ENCODE measurements at places on chromosomes 3 and 15.
A peak's percentile ranks its signal among the peaks of the same experiment; 100 is the strongest.

DNA sequence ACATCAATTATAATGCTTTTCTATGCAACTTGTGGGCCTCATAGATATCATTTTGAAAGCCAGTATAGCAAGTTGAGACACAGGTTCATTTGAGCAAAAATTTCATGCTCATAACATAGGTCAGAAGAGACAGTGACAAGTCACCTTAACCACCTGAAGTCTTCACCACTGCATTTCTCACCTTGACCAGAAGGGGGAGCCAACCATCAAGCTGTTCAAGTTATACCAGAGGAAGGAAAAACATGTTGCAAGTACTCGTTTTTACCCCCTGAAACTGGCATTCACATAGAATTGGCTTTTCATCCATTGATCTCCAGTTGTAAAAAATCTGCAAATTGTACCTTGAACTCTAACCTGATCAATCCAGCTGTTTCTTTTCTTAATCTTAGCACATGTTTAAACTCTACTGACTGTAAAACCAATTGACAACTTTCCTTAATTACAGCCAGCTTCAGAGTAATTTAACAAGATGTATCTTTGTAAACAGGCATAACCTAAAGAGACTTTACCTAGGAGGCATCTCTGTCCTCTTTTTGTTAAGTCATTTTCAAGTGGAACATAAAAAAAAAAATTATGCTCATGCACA lies 1.4 kb downstream of the LMOD3 start:
- DNase-seq = no peak

GRCh38 chr15:86591994-86592735 lies 512.5 kb downstream of the AGBL1 start:
- DNase-seq = peak; percentile 73

GRCh38 chr3:78613421-78613879 lies 1154.3 kb downstream of the ROBO1 start:
- DNase-seq = no peak

DNA sequence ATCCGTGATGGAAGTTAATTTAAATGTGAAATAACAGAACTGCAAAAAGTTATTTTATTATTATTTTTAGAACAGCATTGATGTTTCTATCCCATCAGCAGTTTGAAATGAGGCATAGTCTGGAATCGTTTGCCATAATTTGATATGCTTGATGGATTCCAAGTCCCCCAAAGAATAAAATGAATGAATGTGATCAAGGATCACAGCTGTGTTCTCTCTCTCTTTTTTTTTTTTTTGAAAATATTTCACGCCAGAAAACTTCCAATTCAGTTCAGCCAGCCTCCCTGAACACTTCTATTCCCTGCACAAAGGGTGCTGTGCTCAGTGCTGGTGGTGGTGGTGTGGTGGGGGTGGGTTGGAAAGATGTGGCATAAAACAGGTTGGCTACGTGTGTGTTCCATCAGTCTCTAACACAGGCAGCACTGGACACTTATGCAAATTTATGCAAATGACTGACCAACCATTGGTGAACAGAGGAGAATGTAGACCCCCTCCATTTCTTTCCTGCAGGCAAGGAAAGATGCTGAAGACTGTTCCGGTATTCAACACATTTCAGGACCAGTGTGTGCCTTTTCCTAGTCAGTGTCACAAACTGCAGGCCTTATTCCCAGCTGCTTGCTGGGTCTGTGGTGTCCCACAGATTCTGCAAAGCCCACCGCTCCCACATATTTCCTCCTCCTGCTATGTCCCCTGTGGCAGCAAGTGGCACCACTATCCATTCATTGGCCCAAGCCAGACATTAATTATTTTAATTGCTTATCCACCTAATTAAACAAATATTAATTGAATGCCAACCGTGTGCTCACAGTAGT lies 10.6 kb downstream of the ARNT2 start:
- no peak for DNase-seq

GRCh38 chr15:65192016-65192415 lies 6.9 kb upstream of the CLPX start:
- no peak for DNase-seq

- DNase-seq = no peak
Observed at GRCh38 chr3:192275741-192276355, 451.5 kb downstream of the FGF12 start.

DNA sequence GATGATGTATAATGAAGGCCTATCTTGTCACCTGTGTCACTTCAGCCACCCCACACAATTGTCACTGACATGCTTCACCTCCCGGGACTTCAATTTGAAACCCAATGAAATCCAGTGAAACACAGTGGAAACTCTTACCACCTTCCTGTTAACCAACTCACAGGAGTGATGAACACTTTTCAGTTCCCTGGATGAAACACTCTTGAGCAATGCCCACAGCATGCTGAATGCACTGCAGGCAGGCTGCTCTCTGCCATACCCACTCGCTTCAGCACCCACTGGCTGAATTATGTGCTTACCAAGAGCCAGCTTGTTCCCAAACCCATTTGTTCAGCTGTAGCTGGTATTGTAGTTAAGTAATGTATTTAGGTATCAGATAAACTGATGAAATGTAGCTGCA lies 47.0 kb downstream of the MAP2K1 start:
- DNase-seq = no peak

- DNase-seq = no peak
Observed at GRCh38 chr3:30098653-30099455, 507.5 kb upstream of the TGFBR2 start.

DNA sequence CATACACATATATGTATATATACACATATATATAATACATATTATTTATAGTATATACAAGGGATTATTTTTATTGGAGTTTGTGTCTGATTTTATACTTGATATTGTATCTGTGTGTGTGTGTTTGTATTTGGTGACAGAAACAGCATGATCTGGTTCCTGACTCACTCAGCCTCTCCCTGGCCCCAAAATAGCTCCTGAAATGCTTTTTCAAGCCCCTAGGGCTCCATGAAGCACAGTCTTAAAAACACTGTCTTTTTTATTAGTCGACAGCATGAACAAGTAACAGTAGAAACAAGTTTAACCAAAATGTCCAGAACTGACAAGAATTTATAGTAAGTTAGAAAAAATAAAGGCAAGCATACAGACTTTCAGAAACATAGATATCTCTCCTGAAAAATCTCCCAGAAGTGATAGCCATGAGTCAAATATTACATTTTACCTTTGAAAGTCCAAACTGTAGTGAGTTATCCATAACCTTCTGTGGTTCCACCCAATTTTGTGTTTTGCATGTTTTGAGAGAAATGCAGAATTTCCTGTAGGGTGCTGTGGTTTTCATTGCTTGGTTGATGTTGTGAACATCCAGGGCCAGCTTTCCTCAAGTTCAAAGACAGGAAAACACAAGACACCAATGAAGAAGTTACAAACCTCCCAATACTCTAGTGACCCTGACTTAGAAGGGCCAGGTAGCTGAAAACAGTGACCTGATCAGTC lies 98.5 kb upstream of the CCDC80 start:
- DNase-seq = no peak

DNA sequence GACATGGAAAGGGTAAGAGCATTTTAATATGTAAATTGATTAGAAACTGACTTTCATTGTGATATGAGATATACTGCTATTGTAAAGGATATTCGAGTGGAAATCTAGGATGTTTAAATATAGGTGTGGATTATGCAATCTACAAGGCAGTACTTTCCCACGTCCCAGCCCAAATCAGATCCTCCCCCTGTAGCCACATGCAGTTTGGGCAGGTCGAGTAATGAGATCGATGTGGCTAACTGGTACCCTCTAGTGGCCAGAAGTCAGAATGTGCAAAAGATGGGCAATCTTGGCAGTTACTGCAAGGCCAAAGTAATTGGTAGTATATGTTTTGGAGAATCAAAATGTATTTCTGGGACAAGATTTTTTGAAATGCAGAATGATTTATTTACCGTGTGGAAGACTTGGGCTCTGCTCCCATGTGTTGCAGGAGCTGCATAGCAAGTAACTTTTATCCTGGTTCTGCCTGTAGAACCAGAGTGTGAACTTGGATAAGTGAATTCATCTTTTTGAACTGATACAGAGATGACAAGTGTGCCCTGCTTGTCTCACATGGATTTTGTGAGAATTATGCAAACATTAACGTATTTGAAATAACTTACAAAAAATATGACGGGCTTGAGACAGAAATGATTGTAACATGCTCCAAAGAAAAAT lies 94.5 kb upstream of the ADAMTSL3 start:
- DNase-seq = no peak

DNA sequence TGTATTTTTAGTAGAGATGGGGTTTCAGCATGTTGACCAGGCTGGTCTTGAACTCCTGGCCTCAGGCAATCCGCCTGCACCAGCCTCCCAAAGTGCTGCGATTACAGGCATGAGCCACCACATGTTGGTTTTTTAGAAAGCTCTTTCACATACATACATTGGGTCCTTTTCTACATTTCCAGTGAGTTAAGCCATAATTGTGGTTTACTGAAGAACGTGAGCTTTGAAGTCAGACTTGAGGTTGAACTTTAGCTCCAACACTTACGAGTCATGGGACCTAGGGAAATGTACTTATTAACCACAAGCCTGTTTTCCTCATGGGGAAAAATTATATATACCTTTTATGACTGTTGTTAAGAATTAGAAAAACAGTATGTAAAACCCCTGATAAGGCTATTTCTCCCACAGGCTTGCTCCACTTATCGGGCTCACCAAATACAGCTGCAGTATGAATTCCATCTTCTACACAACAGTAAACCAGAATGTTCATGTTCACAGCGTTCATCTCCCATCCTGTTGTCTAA lies 39.0 kb downstream of the GPR160 start:
- no peak for DNase-seq

GRCh38 chr3:49476563-49476962 lies 6.5 kb downstream of the DAG1 start:
- no peak for DNase-seq

DNA sequence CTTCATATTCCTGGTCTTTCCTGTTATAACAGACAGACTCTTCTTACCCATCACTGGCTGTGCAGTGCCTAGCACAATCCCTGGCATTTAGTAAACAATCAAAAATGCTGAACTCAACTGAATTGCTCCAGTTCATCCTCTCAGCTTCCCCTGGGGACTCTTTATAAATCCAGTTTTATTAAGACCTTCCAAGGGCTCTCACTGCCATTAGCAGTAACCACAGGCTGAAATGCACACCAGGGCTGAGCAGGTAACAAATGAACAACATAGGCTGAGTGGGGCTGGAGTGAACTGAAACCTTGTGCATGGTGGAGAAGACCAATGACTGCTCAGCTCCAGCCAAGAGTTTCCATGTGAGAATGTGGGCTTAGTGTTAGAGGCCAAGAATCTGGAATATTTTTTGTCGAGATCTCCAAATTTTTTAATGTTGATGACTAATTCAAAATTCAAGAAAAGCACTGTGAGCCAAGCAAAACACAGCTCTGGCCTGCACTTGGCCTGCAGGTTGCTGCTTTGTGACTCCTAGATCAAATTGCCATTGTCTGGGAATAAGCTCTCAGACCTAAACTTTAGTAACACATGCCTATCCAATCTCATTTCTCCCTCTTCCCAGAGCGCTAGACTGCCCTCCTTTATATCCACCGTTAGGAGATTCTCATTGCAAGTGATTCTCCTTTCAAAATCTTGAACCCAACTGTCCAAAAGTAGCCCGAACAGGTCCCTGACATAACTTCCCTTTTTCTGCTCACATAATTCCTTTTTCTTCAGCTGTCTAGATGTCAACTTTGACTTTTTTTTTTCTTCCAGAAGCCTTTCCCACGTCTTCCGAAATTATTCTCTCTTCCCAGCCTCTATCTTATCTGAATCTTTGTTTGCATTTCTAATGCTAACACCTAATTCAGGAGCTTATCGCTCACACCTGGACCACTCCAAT lies 7.4 kb downstream of the SQOR start:
- no peak for DNase-seq

- no peak for DNase-seq
Observed at GRCh38 chr3:70272798-70273197, 39.6 kb downstream of the MDFIC2 start.

- DNase-seq = peak; percentile 71
Observed at GRCh38 chr15:69523010-69524001, 70.7 kb downstream of the RPLP1 start.

DNA sequence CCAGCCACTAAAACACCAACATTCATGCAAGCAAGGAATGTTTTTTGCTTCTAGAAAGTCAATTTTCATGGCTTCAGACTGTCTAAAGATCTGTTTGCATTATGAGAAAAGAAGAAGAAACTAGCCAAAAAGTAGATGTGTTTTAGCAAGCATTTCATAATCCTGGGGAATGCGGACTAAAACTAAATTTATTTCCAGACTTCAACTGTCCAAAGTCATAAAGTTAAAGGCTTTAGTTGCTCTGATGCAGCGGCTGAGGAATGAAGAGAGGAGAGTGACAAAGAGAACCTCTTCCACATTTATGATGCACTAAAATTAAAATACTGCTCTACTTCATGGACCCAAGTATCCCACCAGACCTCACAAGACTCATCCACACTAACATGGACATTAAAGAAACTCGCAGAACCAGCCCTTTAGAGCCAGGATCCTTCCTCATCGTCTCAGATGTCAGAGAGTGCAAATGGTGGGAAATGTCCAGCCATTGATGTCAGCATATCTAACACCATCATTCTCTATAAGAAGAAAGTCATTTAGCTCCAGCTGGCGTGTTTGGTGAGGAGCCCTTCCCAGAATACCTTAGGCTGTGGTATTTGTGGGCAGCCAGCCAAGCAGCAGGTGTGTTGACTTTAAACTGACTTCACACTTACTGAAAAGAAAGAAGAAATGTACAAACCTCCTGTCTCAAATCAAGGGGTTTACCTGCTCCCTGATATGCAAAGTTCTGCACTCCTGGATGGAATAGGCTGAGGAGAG lies 17.4 kb downstream of the FYCO1 start:
- DNase-seq = no peak

DNA sequence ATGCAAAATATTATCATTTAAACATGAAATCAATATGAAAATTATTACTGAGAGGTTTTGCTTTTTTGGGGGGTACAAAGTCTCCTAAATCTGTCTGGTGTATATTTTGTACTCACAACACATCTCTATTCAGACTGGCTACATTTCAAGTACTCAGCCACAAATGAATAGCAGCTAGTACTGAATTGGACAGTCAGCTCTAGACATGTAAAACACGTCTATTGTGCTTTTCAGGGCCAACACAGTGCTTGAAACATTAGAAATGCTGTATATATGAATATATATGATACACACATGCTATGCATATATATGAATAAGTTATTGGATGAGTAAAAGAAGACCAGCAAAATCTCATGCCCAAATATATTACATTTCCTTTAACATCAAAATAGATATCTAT lies 103.8 kb upstream of the CFAP20DC start:
- DNase-seq = no peak

GRCh38 chr3:168884353-168884903 lies 779.1 kb downstream of the MECOM start:
- no peak for DNase-seq

Data from heart right ventricle (tissue), 16 donors.